Stimulated activated effector memory CD8-positive, alpha-beta T cell treated with anti-CD3 and anti-CD28 coated beads, Interleukin-12 subunit alpha, Interleukin-12 subunit beta, amount 100 ng/mL, for 72 hours (primary cell): ENCODE measurements at places on chromosomes 12 and 14.

GRCh38 chr12:108620236-108620879 lies 13.3 kb downstream of the SELPLG start:
- no peak for DNase-seq

DNA sequence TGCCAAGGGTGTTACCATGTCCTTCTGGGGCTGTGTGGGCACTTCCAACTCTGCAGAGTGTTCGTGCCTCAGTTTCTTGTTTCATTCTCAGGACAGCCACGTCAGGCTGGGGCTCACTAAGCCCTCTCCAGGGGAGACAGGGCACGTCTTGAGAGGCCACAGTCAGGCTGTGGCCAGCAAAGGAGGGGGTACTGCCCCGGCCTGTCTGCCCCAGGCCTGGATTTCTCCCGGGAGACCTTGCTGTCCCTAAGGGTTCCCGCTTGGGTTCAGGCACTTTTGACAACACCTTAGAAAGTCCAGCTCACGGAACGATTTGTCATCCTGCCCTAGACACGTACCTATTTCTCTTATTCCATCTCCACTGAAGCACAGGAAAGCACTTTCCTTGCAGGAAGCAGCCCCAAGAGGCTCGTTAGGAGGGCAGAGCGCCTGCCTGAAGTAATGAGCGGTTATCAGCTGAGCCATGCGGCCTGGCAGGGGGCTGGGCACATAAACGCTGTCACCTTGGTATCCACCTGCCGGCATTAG lies 290.4 kb upstream of the RTL1 start:
- no peak for DNase-seq

DNA sequence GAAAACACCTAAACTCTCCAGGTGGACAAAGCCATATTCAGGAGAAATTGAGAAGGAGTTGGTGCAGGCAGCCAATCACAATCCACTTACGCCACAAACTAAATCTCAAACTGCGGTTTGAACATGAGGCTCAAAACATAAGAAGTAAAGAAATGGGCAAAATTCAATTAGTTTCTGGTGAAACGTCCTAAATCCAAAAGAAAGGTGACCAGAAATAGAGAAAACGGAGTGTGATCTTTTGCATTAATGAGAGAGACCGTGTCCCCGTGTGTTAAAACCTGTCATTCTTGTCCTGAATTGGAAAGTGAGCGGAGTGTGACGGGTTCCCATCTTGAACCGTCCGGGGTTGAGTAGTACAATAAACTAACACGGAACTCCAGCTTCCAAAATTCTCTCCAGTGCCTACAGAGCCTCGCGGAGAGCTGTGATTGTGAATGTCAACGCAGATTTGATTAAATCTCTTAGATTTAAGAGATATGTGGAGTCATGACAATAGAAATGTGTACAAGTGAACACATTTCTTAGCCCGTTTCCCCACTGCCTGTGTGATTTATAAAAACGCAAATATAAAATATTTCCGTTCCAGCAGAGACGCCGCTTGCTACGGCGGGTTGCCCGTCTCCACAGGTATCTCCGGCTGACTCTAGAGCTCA lies 595 bp upstream of the METAP2 start:
- DNase-seq, result no peak

DNA sequence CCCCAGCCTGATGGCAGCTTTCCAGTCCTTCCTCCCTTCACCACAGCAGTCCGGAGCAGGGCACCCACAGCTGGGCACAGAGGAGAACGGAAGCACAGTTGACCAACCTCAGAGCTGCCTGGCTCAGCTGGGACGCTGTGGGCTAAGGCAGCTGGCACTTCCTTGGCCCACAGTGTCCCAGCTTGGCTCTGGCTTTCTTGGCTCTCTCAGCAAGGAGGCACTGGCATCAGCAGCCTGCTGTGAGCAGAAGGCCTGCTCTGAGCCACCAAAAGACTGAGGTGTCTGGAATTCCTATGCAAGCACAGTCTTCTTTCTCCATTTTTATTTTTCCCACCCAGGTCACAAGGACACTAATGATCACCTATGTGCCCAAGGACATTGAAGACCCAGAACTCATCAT lies 32.6 kb downstream of the NGB start:
- no peak for DNase-seq

GRCh38 chr12:63068857-63069442 lies 82.1 kb downstream of the AVPR1A start:
- DNase-seq, result no peak
